ENCODE measurements at places on chromosomes 2 and 18.

GRCh38 chr2:584863-585823 is 92.1 kb downstream of the TMEM18 start:
- DNase-seq: no peak

- no peak for DNase-seq
These were observed 1.3 kb upstream of the FIGN start for GRCh38 chr2:163737190-163737439.

GRCh38 chr2:229520691-229521096 is 193.7 kb downstream of the DNER start:
- DNase-seq: no peak

GRCh38 chr2:168961450-168962229 is 60.5 kb downstream of the G6PC2 start:
- DNase-seq: peak; percentile 6

DNA sequence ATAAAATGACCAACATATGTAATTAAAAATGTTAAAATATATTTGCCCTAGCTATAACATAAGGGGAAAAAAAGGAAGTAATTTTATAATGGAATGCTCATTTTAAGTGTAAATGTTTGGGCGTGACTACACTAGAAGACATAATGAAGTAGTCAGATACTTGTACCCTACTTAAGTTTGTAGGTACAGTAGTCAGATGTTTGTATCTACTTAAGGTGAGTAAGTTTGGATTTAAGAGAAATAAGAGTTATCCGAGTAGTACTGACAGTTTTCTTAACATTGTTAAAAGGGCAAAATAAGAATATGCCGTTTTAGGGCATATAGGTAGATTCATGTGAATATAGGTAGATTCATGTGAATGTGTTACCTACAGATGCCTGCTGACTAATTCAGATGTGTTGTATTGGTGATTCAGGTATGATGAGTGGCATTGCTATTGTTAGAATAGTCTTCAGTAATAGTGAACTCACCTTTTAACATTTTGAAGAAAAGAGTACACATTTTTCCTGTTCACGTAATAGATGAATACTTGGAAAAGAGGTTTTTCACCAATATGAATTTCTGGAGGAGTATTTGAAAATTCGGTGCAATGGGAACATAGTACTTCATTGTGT is 14.9 kb downstream of the VAPA start:
- no peak for DNase-seq

DNA sequence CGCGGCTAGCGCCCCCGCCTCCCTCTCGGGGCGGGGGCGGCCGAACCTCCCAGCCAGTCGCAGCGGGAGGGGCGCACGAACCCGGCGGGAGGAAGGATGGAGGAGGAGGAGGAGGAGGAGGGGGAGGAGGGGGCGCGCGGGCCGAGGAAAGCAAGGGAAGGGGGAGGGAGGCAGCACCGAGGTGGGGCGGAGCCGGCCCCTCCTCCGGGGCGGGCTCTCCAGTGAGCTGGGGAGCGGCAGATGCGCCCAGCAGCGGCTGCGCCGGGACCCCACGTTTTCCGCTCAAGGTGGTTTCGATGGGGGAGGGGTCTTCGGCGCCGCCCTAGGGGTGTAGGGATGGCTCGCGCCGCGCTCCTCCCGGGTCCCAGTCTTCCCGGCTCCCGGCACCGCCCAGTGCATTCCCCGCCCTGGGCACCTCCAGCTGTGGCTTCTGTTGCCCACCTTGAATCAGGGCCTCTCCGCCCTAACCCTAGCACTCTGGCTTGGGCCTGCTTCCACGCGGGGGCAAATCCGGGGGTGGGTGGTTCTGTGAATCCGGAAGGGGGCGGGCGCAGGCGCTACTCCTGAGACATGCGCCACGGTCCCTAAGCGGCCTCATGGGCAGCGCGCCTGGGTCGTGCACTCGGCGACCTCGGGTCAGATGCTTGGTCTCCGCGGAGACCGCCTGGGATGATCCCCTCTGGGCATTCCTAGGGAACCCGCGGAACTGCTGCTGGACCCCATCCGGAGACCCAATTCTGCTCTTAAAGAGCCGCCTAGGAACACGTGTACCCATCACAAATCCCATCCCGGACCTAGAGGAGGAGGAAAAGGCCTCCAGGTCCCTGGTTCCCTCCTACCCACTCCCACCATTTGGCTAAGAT is at the start of gene FBXO41:
Gene FBXO41 (minus strand): TSS at position 183 of the 863 bp plus-strand sequence. CDS start 14,848 bp downstream, outside the sequence.
- peak; percentile 29 for DNase-seq
